ENCODE measurements at places on chromosomes 4 and X.

DNA sequence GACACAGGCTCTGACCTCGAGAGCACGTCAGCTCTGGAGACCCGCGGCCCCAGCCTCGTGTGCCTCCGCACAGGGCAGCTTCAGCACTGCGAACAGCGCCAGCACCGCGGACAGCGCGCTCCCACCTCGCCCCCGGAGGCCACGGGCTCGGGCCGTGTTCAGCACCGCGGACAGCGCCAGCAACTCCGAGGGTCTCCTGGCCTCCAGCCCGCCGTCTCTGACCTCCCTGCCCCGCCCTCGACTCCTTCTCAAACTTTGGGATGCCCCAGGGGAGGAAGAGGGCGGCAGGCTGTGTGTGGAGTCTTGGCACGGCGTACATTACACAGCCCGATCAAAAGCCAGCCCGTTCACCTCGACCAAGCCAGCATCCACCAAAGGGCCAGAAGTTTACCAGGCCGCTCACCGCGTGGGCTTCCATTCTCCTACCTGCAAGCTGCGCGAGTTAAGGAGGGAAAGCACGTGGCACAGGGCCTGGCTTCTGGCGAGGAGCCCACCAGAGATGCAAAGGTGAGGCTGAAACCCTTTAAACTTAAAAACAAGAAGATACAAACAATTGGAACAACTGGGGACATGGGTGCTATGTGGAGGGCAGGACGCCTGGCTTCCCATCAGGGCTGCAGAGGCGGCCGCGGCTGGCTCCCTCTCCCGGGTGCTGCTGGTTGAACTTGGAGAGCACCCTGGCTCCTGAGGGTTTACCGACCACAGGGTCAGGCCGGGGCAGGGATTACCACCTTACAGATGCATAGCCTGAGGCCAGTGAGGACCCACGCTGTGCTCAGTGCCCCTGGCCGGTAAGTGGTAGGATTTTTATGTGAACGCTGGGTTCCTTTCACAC is 4.5 kb upstream of the NKX1-1 start:
- no peak for DNase-seq

GRCh38 chr4:127118681-127119080 is 514.1 kb upstream of the INTU start:
- no peak for DNase-seq

- no peak for DNase-seq
Measured at GRCh38 chrX:45164995-45165394, 35.7 kb downstream of the DIPK2B start.

DNA sequence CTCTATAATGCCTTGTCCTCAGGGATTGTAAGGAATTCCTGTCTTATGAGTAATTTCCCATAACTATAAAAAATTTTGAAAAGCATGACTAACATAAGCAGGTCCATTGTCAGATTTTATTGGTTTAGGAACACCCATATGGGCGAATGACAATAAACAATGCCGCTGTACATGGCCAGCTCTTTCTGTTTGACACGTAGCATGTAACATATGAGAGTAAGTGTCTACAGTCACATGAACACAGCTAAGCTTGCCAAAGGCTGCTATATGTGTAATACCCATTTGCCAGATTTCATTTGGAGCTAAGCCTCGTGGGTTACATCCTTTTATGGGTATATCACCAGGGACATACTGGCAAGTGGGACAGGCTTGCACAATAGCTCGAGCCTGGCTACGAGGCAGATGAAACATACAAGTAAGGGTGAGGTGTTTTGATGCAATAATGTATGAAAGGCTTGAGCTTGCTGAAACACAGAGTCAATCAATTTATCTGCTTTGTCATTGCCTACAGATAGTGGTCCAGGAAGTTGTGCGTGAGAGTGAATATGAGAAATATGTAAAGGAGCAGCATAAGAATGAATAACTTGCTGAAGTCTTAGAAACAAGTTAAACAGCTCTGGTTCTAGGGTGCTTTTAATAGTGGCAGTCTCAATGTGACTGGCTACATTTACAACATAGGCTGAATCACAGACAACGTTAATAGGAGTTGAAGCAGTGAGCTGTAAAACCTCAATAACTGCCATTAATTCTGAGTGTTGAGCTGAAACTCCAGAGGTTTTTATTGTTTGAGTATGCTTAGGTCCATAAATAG is 67.4 kb upstream of the UGT2B10 start:
- DNase-seq, result no peak

DNA sequence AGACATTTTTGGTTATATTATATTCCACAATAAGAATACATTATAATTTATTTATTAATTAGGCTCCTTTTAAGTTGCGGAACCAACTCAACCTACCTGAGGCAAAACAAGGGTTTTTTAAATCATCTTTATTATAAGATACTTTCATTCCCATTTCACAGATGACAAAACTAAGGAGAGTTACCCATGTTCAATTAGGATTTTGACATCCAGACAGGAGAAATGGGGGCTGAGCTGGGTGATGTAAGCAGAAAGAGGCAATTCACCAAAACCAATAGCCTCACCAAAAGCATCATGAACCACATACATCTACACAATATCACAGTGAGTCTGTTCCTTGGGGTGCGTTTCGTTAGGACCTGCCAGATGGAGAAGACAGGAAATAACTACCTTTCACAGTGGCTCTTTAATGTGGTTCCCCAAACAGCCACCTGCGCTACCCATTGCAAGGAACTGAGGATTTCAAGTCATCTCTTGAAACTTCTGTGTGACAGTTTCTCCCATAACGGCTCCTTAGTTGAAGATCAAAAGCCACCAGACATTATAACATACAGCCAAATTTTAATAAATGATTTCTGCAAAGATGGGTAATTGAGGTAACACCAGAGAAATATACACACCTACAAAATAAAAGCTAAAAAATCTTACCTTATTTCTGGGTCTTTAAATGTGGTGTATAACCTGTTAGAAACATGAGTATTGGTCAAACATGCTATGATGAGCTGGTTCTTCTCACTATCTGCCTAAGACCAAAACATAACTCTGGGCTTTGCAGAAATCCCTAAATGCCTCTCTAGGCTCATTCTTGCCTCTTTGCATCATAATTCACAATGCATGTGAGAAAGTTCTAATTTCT is 190.6 kb upstream of the LEF1 start:
- no peak for DNase-seq

DNA sequence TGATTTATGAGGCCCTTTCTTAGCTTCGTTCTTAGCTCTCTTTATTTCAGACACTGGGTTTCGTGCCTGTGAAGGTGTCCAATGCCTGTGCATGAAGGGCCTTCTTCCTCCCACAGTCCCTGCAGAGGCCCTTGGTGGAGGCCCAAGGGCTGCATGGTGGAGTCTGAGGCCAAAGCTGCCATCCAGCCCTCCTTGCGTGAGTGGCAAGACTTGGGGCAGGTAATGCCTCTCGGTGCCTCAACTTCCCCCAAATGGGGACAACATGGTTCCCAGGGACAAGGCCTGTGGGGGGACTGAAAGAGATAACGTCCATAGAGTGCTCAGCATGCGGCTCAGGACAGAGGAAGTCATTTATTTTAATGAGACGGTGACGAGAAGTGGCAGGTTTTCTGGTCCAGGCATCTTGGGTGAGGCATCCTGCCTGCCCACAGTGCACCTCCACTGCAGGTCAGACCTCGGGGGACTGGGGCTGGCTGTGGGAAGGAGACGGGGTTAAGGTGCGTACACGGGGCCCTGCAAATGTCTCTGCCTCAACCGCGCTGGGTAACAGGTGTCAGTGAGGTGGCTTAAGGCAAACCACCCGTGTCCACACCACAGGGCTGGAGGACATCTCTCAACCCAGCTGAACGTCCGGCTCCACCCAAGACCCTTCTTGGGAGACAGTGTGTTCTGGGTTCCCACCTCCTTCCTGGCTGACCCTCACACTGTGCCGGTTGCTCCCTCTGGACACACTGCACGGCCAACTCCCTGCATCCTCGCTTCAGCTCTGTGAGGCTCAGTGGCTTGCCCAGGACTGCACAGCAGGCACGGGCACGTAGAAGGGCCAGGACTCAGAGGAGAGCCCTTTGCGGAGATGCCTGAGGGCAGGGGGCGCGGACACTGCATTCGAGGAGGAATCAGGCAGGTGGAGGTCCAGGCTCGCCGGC is 50.5 kb downstream of the PSAPL1 start:
- DNase-seq, result no peak

DNA sequence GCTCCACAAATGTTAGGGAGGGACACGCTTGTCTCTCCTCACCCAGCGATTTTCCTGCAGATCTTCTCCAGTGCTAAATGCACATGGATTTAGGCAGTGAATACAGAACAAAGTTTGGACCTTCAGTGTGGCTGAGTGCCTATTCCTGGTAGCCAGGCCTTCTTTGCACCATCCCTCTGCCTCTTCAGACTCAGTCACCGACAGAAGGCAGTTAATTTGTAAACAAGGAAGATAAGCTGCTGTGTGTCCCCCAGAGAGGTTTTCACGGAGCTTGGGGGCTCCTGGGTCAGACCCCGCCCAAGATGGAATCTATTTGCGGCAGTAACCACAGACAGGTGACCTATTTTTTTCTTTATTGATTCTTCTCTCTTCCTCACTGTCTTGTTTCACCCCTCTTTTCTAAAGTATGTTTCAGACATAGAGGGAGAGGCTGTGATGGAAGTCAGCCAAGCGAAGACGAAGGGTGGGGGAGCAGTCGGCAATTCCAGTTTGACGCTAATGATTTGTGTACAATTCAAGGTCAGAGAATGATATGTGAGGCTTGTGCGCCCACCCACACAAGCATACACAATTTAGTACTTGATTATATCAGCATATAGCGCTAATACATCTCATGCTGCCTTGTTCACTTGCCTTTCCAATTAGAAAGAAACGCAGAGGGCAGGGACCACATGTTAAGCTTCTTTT is 200.8 kb downstream of the MGST2 start:
- DNase-seq, result no peak

GRCh38 chr4:83631066-83631465 is 95.2 kb downstream of the GPAT3 start:
- no peak for DNase-seq

GRCh38 chrX:132615391-132616131 is 126.7 kb upstream of the MBNL3 start:
- no peak for DNase-seq

DNA sequence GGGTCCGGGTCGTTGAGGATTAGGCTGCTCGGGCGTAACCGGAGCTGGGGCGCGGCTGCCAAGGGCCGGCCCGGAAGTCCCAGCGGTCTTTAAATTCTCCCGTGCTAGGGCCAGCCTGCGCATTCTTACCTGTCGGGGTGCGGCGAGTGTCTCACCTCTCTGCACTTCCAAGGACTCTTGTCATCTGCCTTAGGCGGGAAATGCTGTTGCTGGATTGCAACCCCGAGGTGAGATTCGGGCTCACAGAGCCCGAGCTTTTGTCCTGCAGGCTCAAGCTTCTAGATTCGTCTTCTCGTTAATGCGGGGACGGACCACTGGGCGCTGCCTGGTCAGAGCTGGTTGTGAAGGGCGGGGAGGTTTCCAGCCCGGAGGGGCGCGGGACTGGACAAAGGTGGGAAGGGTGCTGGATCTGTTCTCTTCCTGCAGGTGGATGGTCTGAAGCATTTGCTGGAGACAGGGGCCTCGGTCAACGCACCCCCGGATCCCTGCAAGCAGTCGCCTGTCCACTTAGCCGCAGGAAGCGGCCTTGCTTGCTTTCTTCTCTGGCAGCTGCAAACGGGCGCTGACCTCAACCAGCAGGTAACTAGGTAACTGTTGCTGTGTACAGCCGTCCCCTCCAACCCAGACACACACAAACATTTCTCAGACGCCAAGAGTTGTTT is at the start of gene ANKRD37:
Gene ANKRD37 (plus strand): TSS at position 118 of the 662 bp plus-strand sequence. CDS start 83 bp downstream, at position 201.
- DNase-seq, result no peak

DNA sequence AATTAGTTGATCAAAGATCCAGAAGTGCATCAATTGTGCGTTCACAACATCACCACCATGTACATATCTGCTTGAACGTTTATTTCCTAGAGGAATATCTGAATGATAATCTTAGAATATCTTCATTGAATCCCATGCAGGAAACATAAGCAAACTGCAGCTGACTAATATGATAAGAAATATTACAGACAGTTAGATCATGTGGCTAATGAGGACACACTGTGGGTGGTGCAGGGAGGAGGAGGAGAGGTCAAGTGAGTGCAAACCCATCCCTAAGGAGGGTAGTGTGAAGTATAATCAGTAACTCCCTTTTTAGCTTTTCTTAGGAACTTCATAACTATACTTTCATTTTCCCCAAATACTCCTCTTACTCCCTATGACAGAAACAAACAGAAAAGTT is 58.3 kb upstream of the HPGD start:
- DNase-seq, result no peak

DNA sequence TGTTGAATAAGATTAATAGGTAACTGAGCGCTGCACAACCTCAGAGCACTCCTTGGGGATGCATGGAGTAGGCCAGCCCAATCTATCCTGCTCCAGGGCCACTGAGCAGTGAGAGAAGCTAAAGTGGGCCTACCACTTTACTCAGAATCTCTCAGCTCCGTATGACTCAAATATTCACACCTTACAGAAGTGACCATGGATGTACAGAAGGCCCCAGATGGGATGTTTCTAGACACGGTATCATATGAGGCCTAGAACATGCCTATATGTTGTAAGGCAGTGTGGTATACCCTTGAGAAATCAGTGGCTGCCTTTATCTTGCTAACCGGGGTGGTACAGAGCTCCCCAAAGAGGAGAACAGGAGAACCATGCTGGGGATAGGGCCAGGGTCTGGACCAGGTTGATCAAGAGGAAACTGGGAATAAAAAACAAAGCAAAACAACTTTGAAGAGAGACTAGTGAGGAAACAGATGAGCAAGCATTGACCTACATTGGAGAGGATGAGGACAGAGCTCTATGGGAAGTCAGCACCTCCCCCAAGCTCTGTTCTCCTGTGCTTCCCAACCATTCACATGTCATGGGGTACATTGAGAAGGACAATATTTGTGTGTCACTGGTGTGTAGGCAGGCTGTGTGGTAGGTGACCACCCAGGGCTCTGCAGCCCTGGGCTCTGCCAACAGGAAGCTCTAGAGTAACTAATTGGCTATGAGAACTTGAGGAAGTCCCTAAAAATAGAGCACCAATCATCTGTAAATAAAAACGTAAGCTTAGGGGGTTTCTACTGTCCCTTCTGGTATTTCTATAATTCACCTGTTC is 31.4 kb downstream of the HOPX start:
- no peak for DNase-seq

DNA sequence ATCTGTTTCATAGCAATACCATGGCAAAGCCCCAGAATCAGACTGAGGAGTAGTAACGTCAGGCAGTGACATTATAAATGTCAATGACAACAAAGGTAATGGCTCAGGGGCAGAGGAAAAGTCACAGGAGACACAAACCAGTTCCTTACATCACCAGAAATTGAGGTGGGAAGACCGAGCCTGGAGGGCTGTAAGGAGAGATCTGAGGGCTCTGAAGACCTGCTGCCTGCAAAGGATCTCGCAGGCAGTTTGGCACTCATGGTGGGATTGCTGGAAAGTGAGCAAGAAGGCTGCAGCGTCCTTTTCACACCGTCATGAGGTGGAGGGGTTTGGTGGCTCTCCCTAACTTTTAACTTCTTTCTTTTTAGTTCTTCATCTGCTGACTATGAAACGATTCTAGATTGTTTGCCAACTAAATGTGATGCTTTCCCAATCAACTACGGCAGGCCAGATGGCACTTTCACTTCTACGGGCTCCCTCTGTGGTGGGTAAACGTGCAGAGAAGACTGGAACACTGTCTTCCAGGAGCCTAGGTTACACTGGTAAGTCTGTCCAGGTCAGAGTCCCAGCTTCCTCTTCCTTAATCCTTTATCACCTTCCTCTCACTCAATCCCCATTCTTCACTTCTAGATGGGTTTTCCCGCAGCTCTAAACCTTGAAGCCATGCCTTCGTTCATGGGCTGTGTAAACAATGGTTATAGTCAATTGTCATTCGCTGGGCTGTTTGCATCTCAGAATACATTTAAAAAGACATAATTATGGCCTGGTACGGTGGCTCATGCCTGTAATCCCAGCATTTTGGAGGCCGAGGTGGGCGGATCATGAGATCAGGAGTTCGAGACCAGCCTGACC is 58.2 kb downstream of the TBC1D9 start:
- no peak for DNase-seq

- DNase-seq, result no peak
Measured at GRCh38 chr4:155526452-155527169, 140.0 kb upstream of the GUCY1A1 start.
